ENCODE measurements at places on chromosomes 3 and 15.

- DNase-seq: peak; percentile 60
These were observed 72.7 kb upstream of the ABI3BP start for GRCh38 chr3:101065962-101066361.

GRCh38 chr3:71415681-71416122 is 167.8 kb downstream of the FOXP1 start:
- no peak for DNase-seq

GRCh38 chr3:12393894-12394293 is 90.4 kb upstream of the TSEN2 start:
- DNase-seq: no peak

GRCh38 chr3:23999012-23999641 is 54.0 kb downstream of the NR1D2 start:
- no peak for DNase-seq

- DNase-seq: no peak
These were observed 300.0 kb downstream of the PTPRG start for GRCh38 chr3:61861410-61861809.

DNA sequence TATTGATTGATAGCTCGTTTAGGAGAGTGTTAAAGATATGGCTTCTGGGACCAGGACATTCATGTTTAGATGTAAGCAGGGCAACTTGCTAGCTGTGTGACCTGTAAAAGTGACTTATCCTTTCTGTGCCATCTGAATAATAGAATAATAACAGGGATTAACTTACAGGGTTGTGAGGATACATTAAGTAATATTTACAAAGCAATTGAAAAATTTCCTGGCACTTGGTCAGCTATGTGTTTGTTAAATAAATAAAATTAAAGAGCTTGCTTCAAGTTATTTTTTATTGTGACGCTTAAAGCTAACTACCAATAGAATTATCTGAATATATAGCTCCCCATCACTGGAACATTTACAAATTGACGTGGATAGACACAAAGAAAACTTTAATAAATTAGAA is 287.9 kb upstream of the CDIN1 start:
- no peak for DNase-seq

GRCh38 chr3:3127432-3128010 is 781 bp downstream of the TRNT1 start:
- DNase-seq: no peak

DNA sequence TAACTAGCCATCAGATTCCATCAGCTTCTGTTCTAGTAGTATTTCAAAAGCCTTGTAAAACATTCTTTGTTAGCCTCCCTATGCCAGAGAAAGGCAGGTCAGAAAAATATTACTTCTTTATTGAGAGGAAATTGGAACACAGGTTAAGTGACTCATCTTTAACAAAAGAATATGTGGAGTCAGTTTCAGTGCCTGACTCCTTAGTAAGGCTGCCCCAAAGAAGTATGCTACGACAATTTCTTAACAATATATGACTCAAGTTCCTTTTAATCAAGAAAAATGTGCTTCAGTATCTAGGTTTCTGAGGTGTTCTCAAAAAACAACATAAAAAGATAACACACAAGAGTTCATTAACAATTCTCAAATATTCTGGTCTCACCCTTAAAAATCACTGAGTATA is 139.2 kb downstream of the VPS13C start:
- no peak for DNase-seq

DNA sequence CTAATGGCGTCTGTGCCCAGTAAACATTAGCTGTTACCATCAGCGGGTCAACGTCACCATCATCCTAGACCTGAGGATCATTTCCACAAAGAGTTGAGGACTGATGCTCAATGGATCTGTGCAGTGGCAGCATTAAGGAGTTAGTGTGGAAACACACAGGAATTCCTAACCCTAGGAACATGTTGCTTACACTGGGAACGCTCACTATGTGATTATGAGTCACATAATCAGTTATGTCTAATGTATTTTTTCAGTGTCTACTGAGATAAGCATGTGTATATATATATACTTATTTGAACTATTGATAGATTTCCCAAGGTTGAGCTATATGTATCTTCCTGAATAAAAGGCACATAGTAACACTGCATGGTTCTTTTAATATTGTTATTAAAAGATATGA is 19.0 kb downstream of the ARNT2 start:
- no peak for DNase-seq

DNA sequence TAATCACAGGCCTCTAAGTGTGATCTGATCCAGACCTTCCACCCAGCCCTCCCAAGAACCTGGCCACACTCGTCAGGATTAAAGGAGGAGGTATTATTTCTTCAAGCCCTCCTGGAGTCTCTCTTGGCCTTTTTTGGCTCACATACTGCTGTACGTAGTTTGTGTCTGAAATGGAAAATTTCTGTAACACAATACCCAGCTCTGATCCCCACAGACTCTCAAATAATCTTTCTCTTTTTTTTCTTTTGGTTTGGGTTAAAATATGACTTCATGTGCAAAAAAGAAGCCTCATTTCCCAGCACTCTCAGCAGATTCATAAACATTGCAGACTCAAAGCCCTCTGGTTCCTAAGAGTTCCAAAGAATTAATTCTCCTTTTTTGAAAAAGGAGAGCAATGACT is 96.5 kb upstream of the PHLDB2 start:
- no peak for DNase-seq

GRCh38 chr3:197736010-197736490 is 654 bp downstream of the RUBCN start:
- no peak for DNase-seq

- no peak for DNase-seq
These were observed 671.7 kb upstream of the ROBO1 start for GRCh38 chr3:80439490-80439889.

DNA sequence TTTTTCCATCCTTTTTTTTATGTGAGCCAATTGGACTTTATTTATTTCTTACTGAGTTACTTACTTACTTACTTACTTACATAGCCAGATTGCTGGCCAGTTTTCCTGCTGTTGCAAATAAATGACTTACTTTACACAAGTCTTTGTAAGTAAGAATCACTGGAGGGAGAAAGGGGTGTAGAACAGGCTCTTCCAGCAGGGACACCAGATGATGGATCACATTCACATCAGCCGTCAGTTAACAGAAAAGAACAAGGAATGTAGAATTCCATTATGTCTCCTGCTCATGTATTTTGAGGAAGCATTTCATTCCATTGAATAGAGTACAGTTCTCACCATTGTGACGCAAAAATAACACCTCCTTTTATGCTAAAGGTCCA is 188.6 kb downstream of the FNDC3B start:
- DNase-seq: no peak

- DNase-seq: no peak
These were observed 175.2 kb downstream of the TP63 start for GRCh38 chr3:189806171-189806951.

- no peak for DNase-seq
These were observed 28.1 kb downstream of the HACD3 start for GRCh38 chr15:65558336-65558735.

DNA sequence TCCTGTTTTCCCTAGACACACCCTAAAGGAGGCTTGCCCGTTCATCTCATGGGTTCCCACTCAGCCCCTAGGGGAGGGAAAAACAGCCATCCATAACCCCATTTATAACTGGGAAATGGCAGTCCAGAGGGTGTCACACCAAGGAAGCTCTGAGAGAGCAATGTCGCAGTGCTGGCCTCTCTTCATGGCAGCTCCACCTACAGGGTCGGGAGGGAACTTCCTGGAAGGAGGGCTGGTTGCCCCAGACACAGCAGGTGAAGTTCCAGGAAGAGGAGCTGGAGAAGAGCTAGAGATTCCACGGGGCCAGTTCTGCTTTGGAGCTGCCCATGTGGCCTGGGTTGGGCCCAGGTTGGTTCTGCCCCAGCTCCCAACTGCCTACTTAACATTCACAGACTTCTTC is 22.3 kb upstream of the LINGO1 start:
- no peak for DNase-seq

DNA sequence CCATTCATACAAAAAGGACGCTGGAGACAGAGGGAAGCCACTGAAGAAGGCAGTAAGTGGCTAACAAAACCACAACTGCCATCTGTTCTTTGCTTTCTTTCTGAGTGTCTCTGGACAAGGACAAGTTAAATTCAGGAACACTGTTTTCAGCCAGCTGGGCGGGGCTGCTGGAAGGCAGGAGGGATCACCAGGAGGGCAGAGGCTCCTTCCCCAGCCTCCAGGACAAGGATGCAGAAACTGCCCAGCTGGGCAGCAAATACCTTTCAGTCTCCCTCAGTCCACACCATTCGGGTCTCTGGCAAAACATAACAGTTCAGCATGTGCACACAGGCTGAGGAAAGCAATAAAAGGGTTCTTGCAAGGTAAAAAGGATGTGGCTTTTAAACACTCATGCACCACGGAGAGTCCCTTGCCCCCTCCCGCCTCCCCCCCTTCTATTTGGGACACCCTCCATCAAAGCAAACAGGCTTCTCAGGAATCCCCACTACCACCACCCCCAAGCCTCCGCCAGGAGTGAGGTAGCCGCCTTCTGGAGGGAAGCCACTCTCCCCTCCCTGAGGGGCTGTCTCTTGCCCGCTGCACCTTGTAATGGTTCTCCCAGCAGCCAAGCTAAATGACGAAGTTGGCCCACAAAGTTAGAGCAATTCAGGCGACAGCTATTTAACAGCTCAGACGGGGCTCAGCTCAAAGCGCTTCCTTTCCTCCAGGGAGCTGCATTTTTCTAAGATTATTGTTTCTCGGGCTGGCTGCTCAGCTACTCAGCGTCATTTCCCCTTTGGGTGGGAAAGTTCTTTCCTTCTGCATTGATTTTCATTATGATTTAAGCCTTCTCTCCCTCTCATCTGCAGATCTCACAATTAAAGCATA is 3.8 kb downstream of the HEG1 start:
- DNase-seq: no peak

DNA sequence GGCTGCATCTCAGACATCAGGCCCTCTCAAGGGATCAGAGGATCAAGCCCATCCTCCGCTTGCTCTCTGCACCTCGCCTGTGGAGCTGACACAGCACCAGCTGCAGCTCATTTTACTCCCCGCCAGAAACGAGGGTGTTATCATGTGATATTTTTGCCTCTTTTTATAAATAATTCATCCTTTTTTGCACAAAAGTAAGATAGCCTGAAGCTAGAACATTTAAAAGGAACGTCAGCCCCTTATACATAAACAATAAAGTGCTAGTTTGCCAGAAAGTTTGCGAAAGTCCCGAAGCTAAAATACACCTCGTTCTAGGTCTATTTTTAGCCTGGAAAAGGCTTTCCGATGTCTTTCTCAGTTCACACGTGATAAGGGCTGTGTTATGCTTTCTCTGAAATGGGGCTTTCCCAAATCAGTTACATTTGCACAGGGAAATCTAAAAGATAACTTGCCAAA is 9.6 kb upstream of the FAM174B start:
- no peak for DNase-seq

GRCh38 chr3:46585799-46586693 is 19.9 kb upstream of the LRRC2 start:
- no peak for DNase-seq

- DNase-seq: no peak
These were observed 115.2 kb downstream of the PEX5L start for GRCh38 chr3:179921500-179921899.

- no peak for DNase-seq
These were observed 39.3 kb downstream of the KLHL25 start for GRCh38 chr15:85755471-85755870.

- DNase-seq: no peak
These were observed 165.0 kb downstream of the PEX5L start for GRCh38 chr3:179871782-179872181.

DNA sequence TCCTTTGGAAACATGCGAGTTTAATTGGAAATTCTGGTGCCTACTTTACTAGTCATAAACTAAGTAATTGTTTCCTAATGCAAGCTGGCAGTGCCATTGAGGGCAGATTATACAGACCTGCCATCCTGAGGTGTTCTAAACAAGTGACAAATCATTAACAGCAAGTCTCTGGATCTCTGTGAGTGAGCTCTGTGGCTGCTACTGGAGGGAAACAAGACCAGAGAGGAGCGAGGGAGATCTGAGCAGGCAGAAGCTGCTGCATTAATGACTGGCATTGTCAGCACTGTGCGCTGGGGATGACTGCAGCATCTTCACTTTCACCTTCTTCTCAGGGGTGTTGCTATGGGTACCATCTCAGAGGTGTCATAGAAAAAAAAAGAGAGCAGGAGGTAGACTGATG is 308.4 kb upstream of the DPH6 start:
- no peak for DNase-seq

DNA sequence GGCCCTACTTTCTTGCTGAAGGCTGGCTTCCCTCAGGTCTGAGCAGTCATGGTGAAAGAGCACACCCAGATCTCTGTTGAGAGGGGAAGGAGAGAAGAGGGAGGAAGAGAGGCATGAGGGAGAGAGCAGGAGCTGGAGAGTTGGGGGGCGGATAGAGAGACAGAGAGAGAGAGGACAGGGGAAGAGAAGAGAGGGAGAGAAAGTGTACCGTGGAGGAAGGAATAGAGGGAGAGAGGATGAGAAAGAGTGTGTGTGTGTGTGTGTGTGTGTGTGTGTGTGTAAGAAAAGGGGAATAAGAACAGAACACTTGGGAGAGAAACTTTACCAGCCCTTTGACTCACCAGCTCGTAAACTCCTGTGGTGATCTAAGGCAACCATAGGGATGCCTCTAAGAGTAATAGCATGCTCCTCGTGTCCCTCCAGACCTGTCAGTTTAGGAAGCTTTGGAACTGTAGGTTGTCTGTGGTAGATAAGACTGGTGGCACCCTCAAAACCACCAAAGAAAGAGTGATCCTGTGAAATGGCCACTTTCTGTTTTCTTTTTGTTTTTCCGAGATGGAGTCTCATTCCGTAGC is 18.2 kb downstream of the ZNF592 start:
- no peak for DNase-seq

GRCh38 chr3:66819993-66820501 is 178.1 kb upstream of the KBTBD8 start:
- no peak for DNase-seq

DNA sequence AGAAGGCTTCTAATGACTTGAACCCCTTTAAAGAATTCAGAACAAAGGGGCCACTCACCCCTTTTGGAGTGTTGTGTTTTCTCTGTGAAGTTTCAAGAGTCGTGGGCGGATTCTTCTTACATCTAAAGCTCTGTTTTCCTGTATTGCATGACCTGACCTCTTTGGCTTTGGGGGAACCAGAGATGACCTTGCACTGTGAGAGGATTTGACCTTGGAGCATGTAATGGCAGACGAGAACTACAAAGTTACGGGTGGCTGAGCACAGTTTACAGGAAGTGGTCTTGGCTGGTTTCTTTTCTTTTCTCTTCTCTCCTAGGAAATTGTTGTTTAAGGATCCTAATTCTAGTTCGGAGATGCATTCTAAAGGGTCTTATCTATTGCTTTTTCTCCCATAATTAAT is 6.2 kb upstream of the BDH1 start:
- DNase-seq: no peak

DNA sequence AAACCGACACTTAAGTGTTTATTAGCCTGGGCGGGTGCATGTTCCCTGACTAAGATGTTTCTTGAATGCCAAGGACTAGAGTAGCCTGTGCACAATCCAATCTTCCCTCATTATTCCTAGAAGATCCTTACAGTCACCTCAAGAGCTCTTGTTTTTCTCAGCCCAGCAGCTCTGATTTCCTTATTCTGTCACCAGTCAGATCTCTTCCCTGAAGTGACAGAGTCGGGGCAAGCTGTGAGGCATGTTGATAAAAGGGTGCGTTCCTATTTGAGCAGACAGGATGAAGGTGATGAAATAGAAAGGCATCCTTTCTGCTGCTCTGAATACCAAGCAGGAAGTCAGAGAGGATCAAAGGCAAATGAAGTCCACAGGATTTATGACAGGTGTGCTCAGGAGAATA is 125.6 kb upstream of the MCTP2 start:
- DNase-seq: no peak
